ENCODE measurements at places on chromosomes 2 and 18.

DNA sequence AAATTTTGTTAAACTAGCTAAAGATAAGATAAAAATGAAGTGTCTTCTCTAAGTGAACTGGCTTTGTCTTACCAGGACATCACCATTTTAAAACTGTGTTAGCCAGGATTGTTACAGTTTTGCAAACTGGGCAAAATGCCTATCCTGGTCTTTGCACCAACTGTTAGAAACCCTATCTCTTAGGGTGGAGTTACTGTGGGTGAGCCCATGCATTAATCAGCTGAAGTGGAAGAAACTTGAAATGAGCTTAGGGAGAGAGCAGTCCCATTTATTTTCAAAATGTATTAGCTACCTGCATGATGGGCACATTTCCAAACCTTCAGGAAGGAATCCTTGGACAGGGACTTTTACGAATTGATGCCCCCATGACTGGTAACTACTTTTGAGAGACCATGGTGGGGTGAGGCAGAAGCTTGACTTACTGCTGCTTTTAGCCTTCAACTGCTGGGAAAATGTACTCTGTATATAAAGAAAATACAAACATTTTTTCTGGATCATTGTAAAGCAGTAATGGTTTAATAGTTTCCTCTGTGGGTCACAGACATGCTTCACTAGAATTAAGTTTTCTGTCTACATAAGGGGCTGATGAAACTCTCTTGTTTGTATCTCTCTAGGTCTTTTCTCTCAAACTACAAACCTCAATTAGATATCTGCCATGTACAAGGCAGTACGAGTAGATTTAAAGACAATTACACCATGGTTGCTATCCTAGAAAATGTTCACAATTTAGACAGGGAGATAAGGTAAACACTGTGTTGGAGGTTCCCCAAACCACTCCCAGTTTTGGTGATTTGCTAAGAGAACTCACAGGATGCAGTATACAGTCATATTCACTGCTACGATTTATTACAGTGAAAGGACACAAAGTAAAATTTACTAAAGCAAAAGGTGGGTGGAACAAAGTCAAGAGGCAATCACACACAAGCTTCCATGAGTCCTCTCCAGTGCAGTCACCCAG, 321.4 kb upstream of the MMADHC start:
- no peak for DNase-seq

- DNase-seq, result no peak
Measured at GRCh38 chr2:165253178-165253577, 14.0 kb downstream of the SCN2A start.

DNA sequence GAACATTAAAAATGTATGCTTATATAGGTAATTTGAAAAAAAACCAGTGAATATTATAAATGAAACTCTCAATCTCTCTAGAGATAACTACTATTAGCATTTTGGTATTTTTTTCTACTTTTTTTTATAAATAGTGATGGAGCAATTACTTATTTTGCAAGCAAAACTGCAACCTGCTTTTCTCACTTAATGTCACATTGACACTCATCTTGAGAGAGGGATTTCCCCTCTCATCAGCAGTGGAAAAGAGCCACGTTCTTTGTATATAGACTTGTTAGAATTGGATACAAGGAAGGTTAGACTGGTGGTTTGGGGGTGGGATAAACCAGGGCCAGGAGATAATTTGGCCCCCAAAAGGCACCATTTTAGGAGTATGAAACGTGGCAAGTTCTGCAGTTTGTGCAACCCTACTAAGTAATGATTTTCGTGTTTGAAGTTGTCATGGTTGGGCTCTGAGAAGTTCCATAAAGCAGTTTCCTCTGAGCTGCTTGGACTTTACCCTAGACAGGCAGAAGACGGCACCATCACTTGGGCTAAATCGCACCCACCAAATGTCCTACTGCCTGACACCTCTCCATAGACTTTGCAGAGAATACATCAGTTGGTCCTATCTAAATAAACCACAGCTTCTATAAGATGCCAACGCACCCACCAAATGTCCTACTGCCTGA, 194.0 kb downstream of the ACTR3 start:
- no peak for DNase-seq

- DNase-seq, result no peak
Measured at GRCh38 chr18:64118406-64118805, 30.5 kb downstream of the LINC00305 start.

- peak; percentile 77 for DNase-seq
Measured at GRCh38 chr2:143261986-143262385, 132.8 kb downstream of the ARHGAP15 start.

GRCh38 chr2:69620870-69621269, 22.7 kb downstream of the AAK1 start:
- no peak for DNase-seq

DNA sequence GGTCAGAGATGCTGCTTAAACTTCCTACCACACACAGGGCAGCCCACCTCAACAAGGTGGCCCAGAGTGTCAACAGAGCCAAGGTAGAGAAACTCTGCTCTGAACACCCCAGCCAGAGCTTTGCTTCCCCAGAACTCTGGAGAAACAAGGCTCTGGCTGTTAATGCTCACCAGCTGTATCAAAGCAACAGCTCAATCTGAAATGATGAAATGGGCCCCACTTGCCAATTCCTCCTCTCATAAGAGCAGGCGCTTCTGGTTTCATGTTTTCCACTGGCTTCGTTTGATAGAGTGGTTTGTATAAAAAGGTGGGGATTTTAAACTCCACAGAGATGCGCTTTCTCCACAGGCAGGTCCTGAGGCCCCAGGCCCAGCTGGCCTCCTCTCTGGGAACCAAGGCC, 60.9 kb upstream of the TFCP2L1 start:
- DNase-seq, result no peak

DNA sequence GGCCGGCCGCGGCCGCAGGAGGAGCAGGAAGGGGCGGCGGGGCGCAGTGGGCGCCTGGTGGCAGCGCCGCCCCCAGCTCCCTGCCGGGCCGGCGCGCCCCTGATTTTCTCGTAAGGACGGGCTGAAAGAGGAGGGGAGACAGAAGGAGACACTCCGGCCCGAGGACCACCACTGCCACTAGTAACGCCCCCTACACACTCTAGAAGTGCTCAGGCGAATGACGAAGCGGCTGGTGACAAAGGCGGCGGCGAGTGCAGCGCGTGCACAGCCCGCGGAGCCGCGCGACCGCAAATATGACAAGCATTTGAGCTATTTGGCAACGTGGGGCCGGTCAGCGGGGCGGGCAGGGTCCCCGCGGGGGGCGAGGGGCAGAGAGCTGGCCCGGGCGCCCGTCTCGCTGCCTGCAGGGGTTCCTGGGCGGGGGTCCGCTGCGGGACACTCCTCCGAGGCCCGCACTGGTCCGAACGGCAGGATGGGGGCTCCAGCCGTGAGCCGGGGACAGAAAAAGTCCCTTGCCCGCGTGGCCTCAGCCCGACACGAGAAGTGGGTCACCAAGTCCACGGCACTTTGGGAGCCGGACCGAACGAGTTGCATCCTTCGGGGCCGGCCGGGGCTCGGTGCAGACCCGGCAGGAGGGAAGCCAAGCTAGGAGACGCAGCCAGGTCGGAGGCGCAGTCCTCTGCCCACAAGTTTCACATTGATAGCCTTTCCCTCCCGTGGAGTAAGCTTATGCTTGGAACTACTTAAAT, 524 bp upstream of the SERTAD2 start:
- peak; percentile 86 for DNase-seq

- DNase-seq, result no peak
Measured at GRCh38 chr2:1438972-1439371, 25.7 kb downstream of the TPO start.

DNA sequence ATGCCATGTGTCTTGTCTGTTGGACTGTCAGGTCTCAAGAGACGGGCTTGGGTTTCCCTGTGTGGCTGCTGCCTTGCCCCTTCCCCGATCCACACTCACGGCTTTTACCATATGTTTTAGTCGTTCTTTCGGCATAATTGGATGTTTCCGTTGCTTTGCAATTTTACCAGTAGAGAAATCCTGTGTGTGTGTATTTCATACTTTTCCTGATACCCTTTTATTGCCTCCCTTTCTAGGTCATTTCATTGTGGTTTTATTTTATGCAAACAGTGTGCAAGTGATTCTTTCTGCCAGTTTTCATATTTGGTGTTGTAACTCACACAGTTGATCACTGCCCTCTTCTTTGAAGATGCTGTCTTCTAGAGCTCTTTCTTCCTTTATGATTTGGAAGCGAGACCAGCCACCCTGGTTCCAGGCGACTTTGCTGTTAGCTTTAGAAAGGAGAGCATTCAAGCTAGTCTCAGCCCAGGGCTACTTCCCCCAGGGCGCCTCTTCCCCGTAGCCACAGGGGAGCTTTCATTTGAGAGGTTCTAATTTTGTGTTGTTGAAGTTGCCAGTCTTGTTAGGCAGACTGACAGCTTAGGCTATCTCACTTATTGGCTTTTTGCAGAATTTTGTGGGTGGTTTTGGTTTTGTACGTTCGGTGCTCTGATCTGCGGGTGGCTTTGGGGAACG, 17.0 kb downstream of the SH3BP4 start:
- DNase-seq, result no peak

Data from activated CD8-positive, alpha-beta T cell treated with anti-CD3 and anti-CD28 coated beads for 36 hours (primary cell).